Activated naive CD4-positive, alpha-beta T cell (primary cell): ENCODE measurements at places on chromosomes 1 and 21.

- DNase-seq = no peak
These were observed 5.5 kb downstream of the RCAN1 start for GRCh38 chr21:34609244-34609932.

DNA sequence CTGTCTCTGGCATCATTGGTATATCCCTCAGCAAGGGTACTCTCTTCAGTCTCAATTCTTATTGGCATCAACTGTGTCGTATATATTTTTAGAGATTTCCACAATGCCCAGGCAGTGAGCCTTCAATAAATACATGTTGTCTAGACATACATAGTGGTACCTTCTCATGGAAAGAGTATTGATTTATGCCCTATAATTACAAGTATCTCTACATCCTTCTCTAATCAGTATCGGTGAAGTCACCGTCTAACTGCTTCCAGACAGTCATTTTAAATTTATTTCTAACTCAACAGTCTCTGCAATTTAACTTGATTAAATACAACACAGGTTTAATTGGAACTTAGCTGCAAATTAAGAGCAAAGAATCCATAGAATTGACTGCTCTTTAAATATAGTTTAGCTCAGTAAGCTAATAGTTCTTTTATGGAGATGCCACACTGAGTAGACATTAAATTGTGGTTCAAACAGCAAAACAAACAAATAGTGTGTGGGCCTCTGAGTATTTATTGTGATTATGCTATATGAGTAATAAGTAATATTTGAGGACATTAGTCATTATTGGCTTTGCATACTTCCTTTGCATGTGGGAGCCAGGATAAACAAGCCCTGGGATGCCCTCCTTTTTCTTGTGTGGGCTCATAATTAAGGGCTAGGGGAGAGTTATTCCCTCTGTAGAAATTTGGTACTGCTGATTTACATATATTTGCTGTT is 126.9 kb upstream of the DUSP10 start:
- DNase-seq = no peak

- no peak for DNase-seq
These were observed 32.9 kb downstream of the JAK1 start for GRCh38 chr1:64933296-64934070.

DNA sequence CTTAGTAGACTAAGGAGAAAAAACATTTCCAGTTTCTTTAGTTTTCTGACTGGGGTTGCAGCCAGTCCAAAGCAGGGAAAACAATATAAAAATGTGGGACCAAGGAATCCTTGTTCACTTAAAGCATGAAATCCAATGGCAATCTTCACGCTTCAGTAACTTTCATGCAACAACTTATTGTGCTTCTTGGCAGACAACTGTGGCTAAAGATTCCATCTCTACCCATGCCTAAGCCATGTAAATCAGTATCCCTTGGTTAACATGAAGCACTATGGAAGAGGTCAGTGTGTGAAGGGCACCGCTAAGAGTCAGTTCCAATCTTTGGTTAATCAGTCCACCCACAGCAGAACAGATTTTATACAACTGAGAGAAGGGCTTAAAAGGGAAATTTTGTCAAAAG is 201.8 kb upstream of the GREM2 start:
- DNase-seq = no peak

DNA sequence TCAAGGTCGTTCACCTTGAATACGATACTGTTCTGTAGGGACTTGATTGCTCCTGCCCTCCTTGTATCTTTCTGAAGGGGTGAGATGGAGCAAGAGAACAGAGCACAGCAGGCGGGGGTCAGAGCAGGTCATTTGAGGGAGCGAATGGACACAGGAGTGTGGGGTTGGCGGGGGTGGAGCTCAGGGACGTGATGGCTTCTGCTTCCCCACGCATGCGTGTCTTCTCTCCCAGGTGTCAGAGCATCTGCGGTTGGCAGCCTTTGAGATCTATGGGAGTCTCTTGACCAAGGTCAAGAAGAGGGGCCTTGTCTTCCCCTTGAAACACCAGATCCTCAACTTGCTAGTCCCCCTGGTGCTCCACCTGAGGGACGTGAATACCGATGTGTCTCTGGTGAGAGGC is 63.9 kb downstream of the INAVA start:
- no peak for DNase-seq

DNA sequence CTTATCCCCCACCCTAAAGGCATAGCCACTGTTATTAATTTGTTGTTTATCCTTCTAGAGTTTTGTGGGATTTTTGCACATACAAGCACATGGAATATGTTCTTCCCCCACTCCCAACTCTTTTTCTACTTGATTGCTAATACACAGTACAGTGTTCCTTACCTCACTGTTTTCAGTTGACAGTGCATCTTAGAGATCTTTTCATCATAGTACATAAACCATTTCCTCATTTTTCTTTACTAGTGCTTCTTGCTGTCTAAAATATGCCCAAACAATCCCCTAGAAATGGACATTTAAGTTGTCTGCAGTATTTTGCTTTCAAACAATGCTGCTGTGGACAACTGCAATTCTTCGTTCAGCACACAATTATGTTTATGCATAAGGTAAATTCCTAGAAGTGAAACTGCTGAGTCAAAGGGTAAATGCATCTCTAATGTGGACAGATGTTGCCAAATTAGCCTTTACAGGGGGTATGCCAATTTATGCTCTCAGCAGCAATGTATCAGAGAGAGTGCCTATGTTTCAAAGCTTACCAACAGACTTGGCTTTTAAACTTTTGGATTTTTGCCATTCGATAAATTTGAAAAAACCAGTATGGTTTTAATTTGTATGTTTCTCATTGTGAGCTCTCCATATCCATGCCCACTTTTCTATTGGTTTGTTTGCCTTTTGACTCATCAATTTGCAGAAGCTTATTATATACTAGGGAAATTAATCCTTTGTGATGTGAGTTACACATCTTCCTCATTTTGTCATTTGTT is 132.6 kb downstream of the MRPS6 start:
- DNase-seq = no peak

DNA sequence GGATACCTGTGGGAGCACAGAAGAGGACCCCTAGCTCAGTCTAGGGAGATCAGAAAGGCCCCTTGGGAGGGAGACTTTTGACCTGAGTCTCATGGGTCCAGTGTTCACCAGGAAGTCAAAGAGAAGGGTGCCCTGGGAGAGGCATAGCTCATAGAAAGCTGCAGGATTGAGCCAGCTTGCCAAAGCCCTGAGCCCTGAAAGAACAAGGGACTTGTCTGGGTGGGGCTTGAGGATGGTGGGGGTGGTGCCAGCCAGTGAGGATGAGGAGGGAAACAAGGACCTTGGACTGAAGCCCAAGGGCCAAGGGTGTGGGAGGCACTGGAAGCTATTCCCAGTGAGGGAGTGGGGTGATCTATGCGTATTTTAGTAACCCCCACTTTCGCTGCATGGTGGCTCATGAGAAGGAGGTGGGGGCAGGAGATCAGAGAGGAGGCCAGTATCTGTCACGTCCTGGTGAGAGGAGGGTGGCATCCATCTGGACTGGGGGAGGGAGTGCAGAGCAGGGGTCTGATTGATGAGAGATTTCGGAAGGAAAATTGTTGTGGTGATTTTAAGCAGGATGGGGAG is 28.4 kb downstream of the DMBX1 start:
- no peak for DNase-seq

- DNase-seq = no peak
These were observed 21.4 kb downstream of the UTS2 start for GRCh38 chr1:7831458-7831857.

GRCh38 chr1:213997038-213997771 is 9.4 kb downstream of the PROX1 start:
- DNase-seq = no peak

DNA sequence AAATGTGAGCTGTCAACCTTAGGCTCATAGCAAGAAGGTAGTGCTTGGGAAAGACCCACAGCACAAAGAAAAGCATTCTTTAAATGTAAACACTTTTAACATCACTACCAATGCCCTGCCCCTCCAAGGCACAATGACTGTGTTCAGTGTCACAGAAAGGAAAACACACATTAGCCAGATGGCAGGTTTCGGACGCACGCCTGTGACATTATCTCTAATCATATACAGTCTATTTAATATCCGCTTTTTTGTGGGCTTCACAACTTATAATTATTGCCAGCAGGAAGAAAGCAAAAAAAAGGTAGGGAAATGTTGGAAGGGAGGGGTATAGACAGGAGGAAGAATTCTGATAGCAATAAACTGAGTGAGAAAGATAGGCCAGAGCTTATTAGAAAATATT is 112.4 kb upstream of the BEND5 start:
- no peak for DNase-seq

GRCh38 chr1:180950321-180950720 is 37.6 kb downstream of the KIAA1614 start:
- DNase-seq = no peak

- DNase-seq = no peak
These were observed 31.8 kb downstream of the CLEC20A start for GRCh38 chr1:178465011-178465410.

DNA sequence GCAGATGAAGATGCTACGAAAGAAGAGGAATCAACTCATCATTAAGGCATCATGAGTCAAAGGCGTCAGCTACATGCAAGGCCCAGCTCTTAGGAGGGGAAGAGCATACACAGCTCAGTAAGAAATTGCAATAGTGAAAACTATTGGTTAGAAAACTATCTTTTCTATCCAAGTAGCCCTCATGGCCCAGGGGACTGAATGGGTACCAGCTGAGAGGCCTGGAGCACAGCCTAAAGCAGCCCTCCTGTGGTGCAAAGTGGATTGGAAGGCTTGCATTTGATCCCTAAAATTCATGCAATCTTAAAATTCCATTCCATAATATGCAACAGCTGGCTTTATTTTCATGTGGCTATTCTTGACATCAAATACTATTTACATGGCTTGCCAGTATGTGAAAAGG is 251.8 kb upstream of the USP24 start:
- DNase-seq = no peak

DNA sequence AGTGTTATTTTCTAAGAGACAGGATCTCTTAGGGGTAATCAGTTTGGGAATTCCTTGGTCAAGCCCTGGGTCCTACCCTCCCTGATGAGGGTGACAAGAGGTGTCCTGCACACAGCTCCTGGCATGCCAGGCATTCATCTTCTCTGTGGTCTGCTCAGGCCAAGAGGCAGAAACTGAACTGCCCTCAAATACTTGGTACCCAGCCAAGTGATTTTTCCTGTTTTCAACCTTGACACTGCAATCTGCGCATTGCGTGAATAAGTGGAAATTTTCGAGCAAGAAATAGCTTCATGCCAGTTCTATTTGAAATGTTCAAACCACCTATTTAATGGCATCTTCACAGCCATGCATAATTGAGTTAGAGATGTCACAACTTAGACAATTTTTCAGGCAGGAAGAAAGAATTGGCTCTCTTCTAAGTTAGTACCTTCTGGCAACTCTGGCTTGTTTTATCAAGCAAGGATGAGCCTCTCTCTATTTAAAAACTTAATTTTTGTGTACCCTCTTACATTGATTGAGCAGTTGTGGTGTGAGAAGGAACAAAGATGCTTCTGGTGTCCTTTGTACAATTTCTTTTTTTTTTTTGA is 27.0 kb downstream of the DNM3 start:
- DNase-seq = no peak

DNA sequence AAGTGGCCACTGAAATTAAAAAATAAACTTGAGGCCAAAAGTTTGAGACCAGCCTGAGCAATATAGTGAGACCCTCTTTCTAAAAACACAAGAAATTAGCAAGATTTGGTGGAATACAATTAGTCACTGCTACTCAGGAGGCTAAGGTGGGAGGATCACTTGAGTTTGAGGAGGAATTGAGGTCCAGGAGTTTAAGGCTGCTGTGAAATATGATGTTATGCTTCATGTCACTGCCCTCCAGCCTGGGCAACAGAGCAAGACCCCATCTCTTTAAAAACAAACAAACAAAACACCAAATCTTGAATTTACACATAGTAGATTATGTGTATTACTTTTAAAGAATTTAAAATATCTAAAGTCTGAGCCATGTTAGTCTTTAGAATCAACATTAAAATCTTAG is 6.3 kb upstream of the FNBP1L start:
- no peak for DNase-seq

DNA sequence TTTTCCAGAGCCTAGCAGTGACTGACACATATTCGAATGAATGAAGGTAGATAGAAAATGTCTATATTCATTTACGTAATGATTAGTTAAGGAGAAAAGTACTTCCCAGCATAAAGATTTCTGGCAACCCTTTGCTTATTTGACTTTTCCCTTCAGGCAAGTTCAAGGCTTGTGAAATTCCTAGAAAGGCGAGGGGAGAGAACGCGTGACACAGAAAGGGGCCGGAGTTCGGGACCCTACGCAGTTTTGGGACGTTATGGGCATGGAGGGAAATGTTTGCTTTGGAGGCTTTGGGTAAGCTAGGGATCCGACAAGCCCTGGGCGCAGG is 472 bp upstream of the USP25 start:
- DNase-seq = no peak

- DNase-seq = no peak
These were observed 25.3 kb upstream of the SIPA1L2 start for GRCh38 chr1:232655028-232655745.

GRCh38 chr1:18716112-18716784 is 85.6 kb downstream of the PAX7 start:
- DNase-seq = no peak

GRCh38 chr1:8022395-8023286 is 3.5 kb downstream of the ERRFI1 start:
- no peak for DNase-seq

- DNase-seq = no peak
These were observed 127.7 kb downstream of the S1PR1 start for GRCh38 chr1:101364370-101365120.

- DNase-seq = no peak
These were observed 83.6 kb downstream of the LRRC8D start for GRCh38 chr1:89904219-89904980.

DNA sequence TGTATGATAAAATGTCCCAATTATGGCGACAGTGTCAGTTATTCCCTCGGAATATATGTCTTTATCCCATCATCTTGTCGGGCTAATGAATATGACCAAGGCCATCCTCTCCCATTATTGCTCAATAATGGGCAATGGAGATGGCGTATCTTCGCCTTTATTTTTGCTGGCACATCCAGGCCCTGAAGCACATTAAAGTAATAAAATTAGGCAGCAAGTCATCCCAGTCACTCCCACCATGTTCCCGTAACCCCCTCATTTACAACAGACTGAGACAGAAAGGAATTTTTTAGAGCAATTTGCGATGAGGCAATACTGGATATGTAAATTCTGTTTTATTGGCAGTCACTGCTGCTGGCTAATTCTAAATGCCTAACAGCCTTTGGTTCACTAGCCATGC is 35.3 kb downstream of the CLIC6 start:
- no peak for DNase-seq

GRCh38 chr1:39900662-39901463 is 854 bp downstream of the MYCL start:
- DNase-seq = no peak

- DNase-seq = no peak
These were observed 193.8 kb downstream of the HS2ST1 start for GRCh38 chr1:87108228-87108627.

GRCh38 chr1:75841421-75841820 is 44.7 kb downstream of the MSH4 start:
- DNase-seq = no peak
